ENCODE measurements at places on chromosomes 5 and 9. TPM values are rescaled to one million over a fixed set of nuclear protein-coding genes. Genes with fewer than 3 reads are reported as not detected.

Gene PRDM9
- not detected for total RNA-seq

Gene PCDHA9
- 0.14 TPM for total RNA-seq

GRCh38 chr9:114240647-114241558, 82.0 kb upstream of the ORM1 start:
- DNase-seq: no peak

Gene SLC36A2
- total RNA-seq: not detected
